Right ventricle myocardium inferior (tissue), 1 donor: ENCODE measurements at places on chromosomes 6 and 20. TPM values are rescaled to one million over a fixed set of nuclear protein-coding genes. Genes with fewer than 3 reads are reported as not detected.

- no peak for DNase-seq
These were observed 24.2 kb downstream of the GLP1R start for GRCh38 chr6:39072830-39073229.

DNA sequence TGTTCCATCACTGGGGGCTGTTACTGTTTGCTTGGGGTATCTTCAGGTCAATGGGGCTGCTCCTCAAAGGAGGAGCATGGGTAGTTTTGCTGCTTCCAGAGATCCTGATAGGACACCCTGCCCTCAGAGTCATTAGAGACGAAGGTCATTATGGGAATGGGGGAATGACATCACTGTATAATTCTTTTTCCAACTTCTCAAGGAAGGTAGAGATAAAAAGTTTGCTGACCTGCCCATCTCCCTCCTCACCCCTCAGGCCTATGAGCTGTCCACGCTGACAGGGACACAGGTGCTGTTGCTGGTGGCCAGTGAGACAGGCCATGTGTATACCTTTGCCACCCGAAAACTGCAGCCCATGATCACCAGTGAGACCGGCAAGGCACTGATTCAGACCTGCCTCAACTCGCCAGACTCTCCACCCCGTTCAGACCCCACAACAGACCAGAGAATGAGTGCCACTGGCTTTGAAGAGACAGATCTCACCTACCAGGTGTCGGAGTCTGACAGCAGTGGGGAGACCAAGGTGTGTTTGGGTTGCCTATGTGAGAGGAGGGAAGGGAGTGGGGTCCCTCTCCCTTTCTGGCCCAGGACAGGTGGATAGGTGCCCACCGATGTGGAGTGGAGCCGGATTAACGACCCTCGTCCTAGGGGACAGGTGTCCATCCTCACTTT, 2.7 kb downstream of the SRF start:
- no peak for DNase-seq

DNA sequence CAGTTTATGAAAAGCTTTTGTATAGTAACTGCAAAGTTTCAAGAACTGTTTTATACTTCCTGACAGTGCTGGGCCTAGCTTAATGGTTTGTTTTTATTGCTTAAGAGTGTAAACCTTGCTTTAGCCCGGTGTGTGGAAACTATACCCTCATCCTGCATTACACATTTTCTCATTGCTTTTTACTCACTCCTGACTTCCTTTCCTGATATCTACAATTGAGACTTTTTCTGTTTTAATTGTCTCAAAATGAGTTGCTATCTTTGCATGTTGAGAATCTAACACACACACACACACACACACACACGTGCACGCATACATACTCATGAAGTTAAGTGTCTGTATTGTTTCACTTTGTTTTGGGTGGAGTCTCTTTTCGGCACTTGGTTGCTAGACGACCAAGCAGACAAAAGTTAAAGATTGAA, 16.7 kb downstream of the BMP2 start:
- no peak for DNase-seq

DNA sequence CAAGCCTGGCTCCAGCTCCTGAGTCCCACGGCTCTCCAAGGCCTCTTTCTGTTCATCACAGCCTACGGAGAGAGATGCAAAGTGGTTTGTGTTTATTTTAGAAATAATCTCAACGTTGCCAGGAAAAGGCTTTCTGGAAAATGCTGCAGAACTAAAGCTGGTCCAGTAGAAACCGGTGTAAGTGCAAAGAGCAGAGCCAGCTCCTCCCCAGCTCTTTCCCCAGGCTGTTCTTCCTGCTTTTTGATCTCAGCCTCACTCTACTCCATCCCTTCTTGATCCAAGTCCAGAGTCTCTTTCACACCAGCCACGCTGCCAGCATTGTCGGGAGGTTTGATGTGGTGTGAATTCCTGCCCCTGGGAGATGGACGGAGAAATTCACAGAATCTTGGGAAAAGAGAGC, 69.8 kb downstream of the TMEM170B start:
- DNase-seq: no peak

GRCh38 chr6:110514818-110515217, 38.4 kb upstream of the SLC22A16 start:
- no peak for DNase-seq

GRCh38 chr6:90221403-90221802, 75.2 kb downstream of the BACH2 start:
- DNase-seq: no peak

- DNase-seq: no peak
These were observed 109.4 kb upstream of the SPACA1 start for GRCh38 chr6:87938287-87938686.

DNA sequence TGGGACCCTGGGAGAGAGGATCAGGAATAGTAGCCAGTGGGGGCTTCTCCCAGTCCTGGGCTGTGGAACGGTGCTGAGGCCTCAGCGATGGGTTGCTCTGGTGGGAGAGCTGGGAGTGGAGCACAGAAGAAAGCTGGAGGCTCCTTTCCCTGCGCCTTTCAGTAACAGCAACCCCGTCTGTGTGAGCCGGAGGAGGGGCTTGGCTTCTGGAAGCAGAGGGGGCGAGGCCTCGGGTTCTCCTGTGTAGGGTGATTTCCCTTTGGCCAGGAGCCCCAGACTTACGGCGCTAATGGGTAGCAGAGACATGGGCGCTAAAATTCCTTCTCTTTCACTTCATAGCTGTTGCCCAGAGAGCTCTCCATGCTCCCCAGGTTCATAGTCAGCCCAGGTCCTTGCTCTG, 55.0 kb downstream of the DAAM2 start:
- DNase-seq: peak; percentile 83

DNA sequence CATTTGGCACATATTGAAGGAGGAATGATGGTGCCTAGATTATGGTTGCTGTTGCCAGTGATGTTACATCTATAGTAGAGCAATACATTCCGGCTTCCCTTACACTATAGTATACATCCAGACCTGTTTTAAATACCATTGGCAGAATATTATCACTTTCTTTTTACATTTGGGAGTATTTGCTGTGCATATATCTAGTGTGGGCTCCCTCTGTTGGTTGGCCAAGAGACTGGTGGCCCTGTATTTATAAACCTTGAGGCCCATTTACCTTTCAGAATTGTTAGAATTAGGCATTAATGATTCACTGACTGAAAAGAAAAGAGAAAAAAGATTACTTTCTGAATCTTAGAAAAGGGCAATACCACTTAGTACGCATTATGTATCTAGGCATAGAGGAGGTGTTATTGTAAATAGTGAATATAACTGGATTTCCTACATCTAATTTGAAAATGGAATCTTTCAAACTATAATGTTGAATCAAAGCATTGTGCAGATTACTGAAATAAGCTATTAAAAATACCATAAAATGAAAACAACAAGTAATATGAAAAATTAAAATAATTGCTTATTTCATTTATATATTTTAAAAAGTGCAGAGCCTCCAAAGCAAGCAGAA, 628.8 kb upstream of the MAN1A1 start:
- DNase-seq: no peak

DNA sequence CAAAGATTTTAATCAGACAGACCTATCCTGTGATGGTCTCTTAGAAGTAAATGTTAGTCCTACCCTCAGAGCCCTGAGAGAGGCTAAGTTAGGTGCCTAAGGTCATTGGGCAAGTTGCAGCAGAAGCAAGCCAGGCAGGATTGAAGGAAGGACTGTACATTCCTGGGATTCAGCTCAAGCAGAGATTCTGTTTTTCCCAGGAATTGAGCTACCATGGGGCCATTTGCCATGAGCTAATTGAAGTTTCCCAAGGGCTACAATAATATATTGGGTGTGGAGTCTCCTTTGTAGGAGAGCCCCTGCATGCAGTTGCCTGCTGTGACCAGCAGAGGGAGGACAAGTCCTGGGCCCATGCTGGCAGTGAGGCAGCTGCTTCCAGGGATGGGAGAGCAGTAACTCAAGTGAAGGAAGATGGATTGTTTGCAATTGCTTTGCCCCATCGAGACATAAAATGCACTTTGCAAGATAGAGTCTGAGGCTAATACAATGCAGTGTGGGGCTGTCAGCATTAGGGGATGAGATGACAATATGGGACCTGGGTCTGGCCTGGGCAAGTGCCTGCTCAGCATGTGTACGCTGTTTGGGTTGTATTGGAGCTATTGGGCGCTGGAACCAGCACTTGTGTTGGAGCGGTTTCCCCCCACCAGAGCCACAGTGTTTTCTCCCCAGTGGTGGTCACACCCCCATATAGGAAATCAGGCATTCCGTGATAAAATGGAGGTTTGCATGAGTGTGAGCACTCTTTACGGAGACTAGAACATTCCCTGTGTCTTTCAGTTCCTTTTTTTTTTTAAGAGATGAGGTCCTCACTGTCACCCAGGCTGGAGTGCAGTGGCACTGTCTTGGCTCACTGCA, 27.9 kb downstream of the DNMT3B start:
- peak; percentile 82 for DNase-seq

DNA sequence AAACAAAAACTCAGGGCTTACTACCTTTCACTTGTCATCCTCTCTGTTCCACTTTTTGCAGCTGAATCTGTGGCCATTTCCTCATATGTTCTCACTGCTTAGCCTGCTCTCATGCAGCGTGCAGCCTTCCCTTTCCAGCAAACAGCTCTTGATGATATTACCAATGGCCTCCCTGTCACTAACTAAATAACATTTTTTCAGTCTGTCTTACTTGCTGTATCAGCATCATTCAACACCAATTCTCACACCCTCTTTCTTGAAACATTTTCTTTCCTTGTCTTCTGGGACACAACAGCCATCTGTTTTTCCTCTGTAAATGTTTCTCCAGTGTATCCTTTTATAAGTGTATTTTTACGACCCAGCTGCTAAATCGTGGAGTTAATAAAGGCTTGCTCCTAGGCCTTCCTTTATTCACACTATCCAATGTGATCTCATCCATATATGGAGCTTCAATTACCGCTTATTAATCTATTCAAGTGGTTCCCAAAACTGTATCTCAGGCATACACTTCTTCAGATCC, 523.6 kb upstream of the RNF217 start:
- no peak for DNase-seq

Gene COL21A1
- 20.0 TPM for total RNA-seq

Gene SMLR1
- not detected for total RNA-seq

Gene DEFB124
- total RNA-seq: not detected

Gene TP53TG5
- total RNA-seq: 0.73 TPM
